ENCODE measurements at places on chromosomes 16 and 17.

GRCh38 chr16:83929811-83930555, 23.1 kb upstream of the OSGIN1 start:
- no peak for DNase-seq

- no peak for DNase-seq
These were observed 187.3 kb downstream of the CYB561 start for GRCh38 chr17:63258785-63259184.

DNA sequence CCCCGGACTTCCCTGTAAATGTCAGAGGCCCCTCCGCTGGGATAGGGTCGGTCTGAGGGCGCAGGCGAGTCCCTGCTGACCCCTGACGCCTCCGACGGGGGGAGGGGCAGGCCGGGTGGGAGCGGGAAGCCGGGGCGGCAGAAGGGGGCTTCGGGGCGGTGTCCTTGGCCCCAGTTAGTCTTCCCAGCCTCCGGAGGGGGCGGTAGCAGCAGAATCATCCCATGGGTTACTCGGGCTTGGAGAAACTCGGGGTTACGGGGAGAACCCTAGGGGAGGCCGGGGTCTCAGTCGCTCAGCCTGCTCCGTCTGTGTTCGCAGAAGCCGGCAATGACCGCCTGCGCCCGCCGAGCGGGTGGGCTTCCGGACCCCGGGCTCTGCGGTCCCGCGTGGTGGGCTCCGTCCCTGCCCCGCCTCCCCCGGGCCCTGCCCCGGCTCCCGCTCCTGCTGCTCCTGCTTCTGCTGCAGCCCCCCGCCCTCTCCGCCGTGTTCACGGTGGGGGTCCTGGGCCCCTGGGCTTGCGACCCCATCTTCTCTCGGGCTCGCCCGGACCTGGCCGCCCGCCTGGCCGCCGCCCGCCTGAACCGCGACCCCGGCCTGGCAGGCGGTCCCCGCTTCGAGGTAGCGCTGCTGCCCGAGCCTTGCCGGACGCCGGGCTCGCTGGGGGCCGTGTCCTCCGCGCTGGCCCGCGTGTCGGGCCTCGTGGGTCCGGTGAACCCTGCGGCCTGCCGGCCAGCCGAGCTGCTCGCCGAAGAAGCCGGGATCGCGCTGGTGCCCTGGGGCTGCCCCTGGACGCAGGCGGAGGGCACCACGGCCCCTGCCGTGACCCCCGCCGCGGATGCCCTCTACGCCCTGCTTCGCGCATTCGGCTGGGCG, 542 bp downstream of the GUCY2D start:
- DNase-seq, result no peak

GRCh38 chr16:12147681-12148080, 171.1 kb downstream of the SNX29 start:
- no peak for DNase-seq

DNA sequence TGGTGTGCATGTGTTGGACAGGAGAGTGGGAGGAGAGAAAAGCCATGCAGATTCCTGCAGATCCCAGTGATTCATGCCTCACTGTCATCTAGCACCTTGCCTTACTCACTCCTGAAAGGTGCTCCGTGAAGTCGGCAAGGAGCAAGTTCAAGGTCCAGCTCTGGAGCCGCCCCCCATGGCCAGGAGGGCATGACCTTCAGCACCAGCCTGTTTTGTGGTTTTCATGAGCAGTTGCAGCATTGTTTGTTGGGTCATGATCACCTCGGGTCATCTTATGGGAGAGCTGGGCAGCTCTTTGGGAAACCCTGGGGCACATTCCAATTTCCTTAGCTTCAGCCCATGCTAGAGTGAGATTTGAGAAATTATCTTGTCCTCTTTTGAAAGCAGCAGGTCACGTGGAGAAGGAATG, 137.5 kb upstream of the IRX3 start:
- no peak for DNase-seq

DNA sequence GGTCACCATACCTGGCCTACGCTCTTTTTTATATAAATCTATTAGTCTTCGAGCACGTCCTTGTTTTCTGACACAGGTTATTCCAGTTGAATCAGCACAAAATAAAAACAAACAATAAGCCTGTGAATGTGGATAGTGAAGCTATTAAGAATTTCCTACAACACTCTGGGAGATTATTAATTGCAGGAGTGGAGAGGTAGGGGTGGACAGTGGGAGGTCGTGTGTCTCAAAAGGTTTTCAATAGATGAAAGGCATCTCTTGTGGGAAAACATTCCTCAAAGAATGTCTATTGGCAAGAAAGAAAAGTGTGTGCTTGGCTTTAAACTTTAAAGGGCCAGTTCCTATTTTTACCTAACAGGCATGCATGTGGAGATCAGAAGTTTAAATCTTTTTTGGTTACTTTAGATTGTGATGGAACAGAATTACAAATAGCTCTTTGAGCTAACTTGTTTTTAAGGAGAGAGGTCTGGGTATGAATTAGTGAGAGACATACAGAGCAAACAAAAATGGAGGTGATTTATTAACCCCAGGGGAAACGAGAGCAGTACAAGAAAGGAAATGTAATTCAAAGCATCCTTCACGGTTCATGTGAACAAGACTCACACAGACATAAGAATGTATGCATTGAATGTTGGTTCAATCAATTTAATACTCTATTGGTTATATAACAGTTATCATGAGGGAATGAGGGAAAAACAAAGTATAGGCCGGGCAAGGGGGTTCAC, 9.0 kb downstream of the SMYD4 start:
- peak; percentile 5 for DNase-seq

GRCh38 chr16:28318042-28318744, 25.9 kb downstream of the SBK1 start:
- DNase-seq, result no peak

DNA sequence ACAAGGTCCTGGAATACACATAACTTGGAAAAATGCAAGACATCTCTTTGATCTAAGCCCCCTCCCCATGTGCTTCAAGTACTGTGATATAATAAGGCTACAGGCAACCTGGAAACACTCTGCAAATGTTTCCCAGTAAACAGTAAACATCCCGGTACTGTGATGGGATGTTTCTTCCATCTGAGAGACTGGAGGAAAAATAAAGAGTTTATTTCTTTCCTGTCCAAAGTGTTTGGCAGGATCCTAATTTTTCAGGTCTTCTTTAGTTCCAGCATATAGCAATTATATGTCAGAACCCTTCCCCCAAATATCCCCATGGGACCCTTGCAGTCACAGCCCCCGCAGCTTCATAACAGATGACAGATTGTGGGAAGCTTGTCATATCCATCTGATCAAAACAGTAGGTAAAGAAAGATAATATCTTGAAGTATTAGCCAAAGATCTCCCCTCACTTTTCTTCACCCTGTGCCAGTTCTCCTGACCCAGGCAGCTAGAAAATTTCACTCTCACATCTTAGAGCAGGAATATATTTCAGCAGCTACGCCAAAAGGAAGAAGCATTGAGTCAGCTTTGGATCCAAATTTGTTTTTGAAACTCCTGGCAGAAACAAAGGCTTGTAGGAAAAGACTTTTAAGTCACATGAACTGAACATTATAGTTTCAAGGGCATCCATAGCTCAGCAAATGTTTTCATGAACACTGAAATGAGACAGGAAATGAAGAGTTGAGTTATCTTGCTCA, 141.3 kb downstream of the HS3ST3A1 start:
- DNase-seq, result no peak

DNA sequence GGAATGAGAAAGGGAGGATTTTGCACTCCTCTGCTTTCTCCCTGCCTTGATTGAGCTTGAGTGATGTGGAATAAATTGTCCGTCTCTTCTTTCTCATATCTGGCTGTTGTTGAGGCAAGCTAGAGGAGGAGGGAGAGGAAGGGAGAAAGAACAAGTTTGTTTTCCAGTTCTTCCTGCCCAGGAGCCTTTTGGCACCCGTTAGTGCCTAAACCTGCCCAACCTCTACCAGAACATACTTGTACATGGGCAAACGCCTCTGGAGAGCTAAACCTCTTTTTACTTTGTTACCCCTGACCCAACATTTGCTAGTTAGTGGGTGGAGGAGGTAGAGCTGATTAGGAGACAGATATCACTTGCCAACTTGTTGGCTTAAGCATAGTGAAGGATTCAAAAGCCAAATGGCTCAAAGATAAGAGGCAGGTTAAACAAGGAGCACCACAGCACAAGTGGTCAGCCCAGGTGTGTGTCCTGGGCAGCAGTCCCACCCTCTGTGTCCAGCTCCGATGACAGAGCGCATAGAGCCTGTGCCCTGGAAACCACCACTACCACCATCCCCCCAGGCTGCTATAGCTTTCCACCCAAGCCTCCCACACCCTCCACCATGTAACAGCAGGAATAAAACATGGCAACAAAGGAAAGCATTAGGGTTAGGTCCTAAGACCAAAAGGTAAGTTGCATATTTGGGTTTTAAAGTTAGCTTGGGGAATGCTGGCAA, 6.5 kb downstream of the ODF4 start:
- DNase-seq, result no peak

Data from astrocyte (in vitro differentiated cells and primary cell).